ENCODE measurements at places on chromosomes 3 and 15.

DNA sequence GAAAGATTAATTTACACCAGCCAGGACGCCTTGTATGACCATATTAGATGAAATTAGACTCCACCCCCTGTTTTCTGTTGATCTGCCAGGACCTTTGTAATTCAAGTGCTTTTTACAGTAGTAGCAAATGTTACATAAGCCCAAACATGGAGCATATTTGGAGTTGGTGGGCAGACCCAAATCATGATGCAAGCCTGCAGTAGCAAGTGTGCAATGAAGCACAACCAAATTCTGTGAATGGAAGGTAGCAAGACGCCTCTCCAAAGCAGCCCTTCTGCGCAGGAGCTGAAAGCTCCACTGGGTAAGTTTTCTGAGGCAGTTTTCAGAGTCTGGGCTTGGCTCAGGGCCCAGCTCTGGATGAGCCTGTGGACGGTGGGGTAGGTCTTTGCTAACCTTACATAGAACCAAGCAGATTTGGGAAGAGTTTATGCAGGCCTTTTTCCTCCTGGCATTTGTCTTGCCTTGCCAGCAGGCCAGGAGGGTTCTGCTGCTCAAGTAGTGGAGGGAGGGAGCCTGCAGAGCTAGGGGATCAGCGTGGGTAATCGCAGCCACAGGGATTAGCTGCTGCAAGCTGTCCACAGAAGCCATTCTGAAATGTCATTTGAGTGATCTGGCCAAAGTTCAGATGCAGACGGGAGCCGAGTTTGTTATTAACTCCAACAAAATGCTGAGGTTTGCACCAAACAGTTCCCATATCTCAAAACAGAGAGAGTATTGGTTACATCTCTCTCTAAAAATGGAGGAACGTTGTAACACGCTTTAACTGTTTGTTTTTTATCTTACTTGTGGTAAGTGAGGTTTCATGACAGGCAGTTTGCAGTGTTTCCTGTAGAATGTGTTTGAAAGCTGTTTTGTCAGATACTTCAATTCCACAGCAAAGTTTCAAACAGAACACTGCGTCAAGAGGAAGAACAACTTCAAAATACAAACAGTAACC lies 55.4 kb downstream of the PSMD6 start:
- DNase-seq: peak; percentile 82

DNA sequence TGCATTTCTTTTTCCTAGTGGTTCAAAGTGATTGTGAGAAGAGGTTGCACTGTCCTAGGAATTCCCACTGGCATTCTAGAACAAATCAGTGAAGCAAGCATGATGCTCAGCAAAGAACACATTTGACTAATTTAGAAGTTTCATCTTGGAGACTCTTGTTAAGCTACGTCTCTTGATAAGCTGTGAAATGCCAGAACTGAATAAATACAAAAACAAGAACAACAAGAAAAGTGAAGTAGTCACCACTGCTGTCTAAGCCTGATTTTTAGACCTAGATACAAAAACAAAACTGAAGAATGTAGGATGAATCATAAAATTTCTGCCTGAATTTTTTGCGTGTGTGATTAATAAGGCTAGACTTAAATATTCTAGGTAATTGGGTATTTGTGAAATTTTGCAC lies 1162.4 kb downstream of the TUSC7 start:
- DNase-seq: no peak

- DNase-seq: no peak
These were observed 40.9 kb downstream of the MUC20 start for GRCh38 chr3:195761567-195762248.

DNA sequence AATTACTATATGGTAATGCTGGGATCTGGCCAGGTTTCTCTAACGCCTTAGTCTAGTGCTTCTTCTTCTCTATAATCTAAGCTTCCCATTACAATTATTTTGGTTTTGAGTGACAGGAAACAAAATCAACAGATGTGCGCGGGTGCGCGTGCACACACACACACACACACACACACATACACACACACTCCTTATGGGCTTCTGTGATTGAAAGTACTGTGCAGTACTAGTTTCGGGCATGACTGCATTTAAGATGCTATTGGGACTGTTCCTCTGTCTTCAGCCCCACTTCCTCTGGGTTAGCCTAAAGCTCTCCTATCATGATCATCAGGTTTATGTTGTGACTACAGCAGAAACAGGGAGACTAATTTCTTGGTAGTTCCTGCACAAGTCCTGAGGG lies 32.2 kb downstream of the EPHB1 start:
- no peak for DNase-seq

- no peak for DNase-seq
These were observed 38.4 kb downstream of the CMC1 start for GRCh38 chr3:28279770-28280169.

DNA sequence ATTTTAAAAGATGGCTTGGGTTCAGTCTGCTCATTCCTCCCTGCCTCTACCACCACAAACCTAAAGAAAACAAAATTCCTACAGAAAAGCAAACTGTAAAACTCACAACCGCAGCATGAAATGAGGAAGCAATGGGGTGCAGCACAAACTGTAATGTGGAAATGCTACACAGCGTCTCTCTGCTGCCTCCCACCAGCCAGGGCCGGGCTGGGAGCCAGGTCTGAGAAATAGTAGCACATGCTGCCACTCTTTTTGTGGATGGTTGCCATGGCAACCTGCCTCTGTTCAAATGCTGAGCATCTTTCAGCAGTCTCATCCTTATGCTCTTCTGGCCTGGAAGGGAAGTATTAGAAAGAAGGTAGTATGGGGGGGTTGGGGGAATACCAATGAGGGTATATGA lies 55.4 kb downstream of the EOMES start:
- DNase-seq: peak; percentile 14

GRCh38 chr3:22526266-22526837 lies 676.8 kb upstream of the UBE2E2 start:
- no peak for DNase-seq

DNA sequence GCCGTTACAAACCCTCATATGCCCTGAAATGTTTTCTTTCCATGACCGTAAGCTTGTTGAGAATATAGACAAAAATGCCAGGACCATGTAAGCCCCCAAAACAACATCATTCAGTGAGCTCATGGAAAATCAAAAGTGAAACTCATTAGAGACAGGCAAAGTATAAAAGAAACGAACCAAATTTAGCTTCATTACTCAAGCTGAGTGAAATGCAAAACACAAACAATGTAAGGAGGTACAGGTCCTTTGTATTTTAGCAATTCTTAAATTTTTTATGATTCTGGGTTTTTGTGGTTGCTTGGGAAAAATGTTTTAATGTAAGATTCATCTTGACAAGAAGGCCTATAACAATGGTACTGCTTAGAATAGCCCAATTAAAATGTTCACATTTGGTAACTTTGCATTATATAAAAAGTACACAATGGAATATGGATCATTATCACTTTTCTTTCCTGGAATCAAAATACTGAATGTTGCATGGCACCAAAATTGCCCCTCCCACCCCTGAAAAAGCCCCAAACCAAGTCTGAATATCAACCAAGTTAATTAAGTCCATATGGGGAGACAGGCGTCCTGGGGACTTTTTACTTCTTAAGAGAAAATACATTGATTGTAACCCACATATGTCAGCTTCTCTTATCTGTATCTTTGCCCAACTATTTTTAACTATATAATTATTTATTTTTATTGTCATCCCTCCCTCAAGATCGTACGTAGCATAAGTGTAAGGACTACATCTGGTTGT lies 247.7 kb upstream of the CDIN1 start:
- DNase-seq: no peak

DNA sequence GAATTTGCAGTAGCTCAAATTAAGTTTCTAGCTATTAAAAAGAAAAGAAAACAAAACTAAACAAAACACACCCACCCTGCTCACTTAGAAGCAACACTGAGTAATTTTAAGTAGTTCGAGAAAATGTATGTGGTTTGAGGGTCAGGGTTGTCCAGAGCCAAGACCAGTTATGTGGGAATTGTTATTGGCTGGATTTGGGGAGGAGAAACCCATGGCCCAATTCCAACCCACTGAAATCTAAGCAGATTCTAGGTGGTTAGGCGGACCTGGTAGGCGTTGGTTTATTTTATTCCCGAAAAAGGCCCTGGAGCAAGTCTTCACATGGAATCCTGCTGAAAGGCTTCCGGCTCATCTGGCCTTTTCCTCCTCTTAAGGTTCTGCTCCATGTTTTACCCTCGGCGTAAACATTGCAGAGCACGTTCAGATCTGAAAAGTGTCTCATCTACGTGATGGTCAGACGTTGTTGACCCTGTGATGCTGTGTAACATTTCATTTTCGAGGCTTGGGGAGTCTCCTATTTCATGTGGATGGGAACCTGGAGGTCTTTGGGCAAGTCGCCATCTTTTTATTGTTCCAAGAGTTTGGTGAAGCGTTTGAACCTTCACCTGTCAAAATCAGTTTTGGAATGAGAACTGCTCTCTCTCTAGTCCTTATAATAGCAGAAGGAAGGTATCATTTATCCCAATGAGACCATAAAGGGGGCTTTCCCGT lies 64.0 kb downstream of the FLNB start:
- no peak for DNase-seq

- DNase-seq: no peak
These were observed 24.8 kb downstream of the ANAPC13 start for GRCh38 chr3:134460965-134461364.

Data from CD4-positive, alpha-beta T cell treated with Interleukin-17A for 1 hour (primary cell).